ENCODE measurements at places on chromosomes 1 and 21.
A peak's percentile ranks its signal among the peaks of the same experiment; 100 is the strongest.

- DNase-seq = no peak
Observed at GRCh38 chr1:230381049-230381467, 45.1 kb downstream of the PGBD5 start.

GRCh38 chr21:43779660-43780059 lies 3.6 kb upstream of the CSTB start:
- no peak for DNase-seq

- no peak for DNase-seq
Observed at GRCh38 chr1:221708987-221709386, 32.9 kb downstream of the DUSP10 start.

- DNase-seq = no peak
Observed at GRCh38 chr1:165162671-165163241, 193.8 kb downstream of the LMX1A start.

- DNase-seq = no peak
Observed at GRCh38 chr1:61254634-61255357, 172.4 kb downstream of the NFIA start.

DNA sequence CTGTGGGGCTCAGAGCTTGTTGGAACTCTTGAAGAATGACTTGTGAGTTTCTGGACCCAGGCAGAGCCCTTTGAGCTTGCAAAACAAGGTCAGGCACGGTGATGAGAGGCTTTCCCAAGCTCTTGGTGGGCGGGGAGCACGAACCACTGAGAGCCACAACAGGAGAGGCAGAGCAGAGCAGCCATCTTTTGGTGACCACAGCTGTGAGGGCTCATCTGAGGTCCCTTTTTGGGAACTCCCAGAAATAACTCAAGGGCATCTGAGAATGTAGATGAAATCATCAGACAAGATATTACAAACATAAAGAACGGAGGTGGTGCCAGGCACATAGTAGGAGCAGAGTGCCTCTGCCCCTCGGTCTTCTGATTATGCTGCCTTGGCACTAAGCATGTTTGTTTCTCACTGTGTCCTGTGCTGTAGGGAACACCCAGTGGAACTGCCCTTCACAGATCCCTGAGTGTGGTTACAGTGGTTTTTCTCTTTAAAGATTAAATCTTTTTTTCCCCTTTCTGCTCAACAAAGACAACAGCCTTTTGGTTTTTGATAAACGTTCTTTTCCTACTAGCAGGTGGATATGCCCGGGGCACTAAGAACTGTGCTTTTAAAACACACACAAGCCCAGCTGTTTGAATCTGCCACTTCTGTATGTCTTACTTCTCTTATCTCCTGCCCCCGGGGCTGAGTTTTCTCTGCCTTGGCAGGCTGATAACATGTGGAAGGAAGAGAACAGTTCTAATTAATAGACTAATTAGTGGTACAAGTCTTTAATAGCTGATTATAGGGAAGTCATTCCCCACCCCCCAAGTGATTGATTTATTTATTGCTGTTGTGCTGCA lies 37.7 kb downstream of the CD34 start:
- no peak for DNase-seq

GRCh38 chr21:36518883-36519492 lies 39.1 kb upstream of the CLDN14 start:
- DNase-seq = no peak

DNA sequence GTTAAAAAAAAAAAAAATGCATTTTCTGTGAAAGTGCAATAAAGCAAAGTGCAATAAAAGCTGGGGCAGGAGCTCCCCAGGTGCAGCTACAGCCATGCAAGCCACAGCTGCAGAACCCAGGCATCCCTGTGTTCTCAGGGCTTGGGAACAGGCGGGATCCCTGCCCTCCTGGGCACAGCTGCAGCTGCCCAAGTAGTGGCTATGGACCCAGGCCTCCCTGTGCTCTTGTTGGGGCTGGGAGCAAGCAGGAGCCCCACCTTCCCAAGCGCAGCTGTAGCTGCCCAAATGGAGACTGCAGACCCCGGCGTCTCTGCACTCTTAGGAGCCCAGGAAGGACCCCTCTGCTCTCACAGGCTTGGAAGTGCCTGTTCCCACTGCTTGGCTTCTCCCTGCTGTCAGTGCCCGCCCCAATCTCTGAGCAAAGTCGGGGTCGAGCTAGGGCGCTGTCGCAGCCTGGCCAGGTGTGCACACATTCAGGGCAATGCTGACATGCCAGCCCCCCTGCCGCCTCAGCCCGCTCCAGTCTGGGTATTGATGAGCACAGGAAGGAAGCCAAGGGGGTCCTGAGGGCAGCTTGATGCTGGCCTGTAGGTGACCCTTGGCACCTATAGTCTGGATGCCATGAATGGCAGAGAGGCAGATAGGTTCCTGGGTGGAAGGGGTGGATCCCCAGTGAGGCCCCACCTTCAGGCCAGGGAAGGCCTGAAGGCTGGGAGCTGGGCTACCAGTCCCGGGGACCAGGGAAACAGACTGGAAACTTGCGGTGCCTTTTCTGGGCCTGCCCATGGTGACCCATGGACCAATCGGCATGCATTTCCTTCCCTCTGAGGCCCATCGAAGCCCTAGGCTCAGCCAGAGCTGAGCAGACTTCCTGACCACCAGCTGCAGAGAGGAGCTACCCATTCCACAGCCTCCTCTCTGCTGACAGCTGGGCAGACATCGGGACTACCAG lies 58.6 kb downstream of the RRAGC start:
- no peak for DNase-seq

DNA sequence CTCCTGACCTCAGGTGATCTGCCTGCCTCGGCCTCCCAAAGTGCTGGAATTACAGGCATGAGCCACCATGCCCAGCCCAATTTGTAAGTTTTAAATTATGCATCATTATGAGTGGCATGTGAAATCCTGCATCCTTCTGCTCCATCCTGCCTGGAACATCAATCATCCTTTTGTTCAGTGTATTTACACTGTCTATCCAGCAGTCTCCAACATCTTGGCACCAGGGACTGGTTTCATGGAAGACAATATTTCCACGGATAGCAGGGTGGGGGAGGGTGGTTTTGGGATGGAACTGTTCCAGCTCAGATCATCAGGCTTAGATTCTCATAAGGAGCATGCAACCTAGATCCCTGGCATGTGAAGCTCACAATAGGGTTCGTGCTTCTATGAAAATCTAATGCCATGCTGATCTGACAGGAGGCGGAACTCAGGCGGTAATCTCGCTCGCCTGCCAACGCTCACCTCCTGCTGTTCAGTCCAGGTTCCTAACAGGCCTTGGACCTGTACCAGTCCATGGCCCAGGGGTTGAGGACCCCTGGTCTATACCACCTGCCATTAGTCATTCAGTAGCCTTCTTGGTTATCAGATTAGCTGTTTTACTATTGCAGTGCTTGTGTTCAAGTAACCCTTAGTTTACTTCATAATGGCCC lies 22.2 kb upstream of the TCEA3 start:
- DNase-seq = no peak

GRCh38 chr1:56644919-56645676 lies at the start of gene PRKAA2:
Gene PRKAA2 (plus strand): TSS chr1:56645314. CDS start chr1:56645388, 74 bp downstream.
- DNase-seq = peak; percentile 71

DNA sequence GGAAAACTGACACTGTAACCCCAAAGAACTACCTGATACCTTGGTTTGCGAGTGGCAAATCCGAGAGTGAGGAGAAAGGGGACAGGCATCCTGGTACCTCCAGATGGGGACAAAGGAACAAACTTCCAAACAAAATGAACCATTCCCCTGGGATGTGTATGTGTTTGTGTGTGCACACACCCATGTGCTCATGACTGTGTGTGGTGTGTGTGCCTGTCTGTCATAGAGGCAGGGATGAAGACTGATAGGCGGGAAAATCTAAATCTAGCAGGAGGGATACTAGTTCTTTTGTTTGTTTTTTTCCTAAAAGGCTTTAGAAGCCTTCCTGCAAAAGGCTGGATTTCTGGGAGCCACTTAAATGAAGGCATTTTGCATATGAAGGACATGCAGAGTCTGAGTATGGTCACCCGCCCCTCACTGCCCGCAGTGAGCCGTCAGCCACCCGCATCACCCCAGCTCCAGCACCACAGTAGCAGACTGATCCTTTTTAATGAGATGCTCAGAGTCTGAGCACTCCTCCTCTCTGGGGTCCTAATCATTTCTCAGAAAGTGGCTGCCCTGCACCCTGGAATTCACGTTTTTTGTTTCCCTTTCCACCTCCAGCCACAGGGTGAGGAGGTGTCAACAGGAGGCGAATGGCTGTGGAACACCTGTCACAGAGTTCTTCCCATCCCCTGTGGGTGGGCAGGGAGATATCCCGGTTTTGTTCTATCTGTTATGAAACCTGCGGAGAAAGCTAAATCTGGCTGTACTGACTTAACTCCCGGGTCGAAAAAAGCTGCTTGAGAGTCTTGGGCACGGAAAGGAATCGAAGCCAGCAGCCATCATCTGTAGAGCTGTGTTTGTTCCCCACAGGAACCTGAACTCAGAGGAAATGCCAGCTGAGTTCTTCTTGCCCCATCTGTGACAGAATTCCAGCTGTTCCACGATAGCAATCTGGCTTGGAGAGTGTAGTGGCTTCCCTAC lies 34.9 kb downstream of the UTP25 start:
- DNase-seq = no peak

DNA sequence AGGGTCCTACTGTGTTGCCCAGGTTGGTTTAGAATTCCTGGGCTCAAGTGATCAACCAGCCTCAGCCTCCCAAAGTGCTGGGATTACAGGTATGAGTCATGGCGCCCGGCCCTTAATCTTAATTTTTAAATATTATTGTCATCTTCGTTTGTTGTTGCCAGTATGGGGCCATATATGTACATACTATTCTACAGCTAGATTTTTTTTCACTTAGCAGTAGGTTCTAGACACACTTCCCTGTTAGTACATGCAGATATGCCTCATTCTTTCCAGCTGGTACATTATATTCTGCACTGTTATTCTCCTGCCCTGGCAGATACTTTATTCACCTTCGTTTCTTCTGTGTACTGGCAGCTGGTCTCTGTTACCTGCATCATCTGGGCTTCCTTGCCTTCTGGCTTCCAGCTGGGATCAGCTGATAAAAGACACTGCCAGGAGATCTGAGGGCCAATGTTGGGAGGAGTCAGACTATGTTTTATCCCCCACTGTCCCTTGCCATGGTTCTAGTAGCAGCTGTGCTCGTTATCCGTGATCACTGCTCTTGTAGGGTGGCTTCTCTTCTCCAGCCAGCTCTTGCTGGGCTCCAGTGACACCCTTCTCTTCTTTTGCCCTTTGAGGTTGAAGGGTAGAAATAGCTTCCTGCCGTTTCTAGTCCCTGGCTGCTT lies 24.7 kb downstream of the ST3GAL3 start:
- DNase-seq = no peak

DNA sequence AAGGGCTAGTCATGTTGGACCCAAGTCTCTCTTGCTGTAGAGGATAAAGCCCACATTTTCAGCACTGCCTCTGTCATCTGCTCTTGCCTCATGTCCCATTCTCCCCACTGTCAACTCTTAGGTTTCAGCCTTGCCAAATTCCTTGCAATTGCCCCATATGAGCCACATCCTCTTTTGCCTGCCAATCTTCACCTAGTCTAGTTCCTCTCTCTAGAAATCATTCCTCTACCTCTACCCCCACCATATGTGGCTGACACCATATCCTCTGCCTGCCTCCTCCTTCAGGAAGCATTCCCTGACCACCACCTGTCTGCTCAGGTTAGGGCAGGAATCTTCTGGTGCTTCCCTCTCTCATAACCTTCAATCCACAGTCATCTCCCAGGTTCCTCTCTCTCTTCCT lies 38.2 kb downstream of the SLC9A1 start:
- no peak for DNase-seq

- no peak for DNase-seq
Observed at GRCh38 chr1:218480137-218480536, 135.0 kb downstream of the TGFB2 start.

- DNase-seq = no peak
Observed at GRCh38 chr1:160623862-160624261, 23.0 kb downstream of the SLAMF1 start.

DNA sequence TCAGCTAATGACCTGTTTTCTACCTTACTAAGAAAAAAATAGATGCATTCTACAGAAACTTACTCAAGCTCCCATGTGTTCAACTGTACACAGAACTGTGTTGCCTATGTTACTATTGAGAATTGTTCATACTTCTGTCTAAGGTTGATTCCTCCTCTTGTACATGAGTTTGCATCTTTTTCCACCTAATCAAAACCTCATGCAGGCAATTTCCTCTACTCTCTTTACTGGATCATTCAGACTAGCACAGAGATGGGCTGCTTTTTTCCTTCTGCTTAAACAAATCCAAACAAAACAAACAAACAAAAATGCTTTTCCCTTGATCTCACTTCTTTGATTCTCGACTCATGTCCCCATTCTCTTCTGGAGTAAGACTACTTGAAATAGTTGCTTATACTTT lies 58.8 kb upstream of the PTGFR start:
- no peak for DNase-seq

DNA sequence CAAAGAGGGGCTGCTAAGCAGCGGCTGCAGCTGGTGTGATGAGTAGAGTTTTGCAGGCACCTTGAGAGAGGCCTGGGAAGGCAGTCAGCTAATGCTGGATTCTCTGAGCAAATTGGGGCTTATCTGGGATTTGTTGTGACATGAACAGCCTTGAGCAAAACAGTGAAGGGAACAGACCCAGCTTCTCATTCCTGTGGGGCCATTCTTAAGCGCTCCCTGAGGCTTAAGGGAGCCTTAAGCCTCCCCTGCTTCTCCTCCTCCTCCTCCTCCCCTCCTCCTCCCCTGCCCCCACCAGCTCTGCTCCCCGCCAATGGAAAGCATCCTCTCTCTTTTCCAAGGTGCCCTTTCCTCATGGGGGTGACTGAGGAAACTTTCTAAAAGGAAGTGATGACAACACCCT lies 21.3 kb downstream of the HMGCS2 start:
- no peak for DNase-seq

- DNase-seq = no peak
Observed at GRCh38 chr1:236685917-236686814, at the start of gene ACTN2. Gene ACTN2 (plus strand): TSS chr1:236686499. CDS start chr1:236686674, 175 bp downstream.

DNA sequence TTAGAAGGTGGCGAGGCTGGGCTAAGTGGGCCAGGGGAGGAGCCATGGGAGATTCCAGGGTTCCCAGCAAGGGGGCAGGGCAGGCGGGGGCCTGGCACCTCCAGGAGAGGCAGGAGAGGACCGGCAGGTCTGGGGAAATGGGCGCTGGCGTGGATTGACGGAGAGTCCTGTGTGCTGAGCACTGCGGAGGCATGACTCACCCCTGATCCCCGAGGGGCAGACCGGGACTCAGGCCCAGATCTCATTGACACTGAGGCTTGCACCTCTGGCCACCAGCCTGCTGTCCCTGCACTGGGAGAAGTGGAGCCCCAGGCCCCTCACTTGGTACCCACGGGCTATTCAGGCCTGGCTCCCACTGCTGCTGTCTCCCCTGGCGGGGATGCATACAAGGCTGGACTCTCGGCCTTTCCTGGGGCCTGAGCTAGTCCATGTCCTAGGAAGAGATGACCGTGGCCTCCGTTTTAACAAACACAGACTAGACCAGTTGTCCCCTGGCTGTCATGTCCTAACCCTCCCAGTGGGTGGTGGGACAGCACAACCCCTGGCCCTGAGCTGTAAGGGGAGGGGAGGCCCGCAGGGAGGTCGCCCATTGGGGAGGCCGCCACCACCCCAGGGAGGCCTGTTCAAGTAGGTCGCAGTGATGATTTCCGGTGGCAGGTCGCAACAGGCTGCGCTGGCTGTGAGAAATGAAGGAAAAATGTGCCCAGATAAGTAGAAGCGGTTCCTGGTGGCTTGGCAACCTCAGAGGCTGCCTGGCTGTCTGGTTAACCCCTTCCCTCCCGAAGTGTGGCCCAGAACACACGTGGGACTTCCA lies 39.7 kb downstream of the RIPK4 start:
- DNase-seq = no peak

All from cortex of kidney (tissue), 1 donor.